ENCODE measurements at places on chromosomes 7 and 10.
A peak's percentile ranks its signal among the peaks of the same experiment; 100 is the strongest.

- no peak for DNase-seq
Measured at GRCh38 chr7:73864981-73865711, 4.2 kb downstream of the TMEM270 start.

DNA sequence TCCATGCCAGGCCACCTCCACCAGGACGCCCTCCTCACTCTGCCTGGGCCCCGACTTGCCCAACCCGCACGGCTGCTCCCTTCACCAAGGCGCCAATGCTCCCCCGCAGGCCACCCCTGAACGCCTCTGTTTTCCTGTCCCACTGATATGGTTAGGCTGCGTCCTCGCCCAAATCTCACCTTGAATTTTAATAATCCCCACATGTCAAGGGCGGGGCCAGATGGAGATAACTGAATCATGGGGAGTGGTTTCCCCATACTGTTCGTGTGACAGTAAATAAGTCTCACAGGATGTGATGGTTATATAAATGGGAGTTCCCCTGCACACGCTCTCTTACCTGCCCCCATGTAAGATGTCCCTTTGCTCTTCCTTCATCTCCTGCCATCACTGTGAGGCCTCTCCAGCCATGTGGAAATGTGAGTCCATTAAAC is 29.8 kb downstream of the RSU1 start:
- DNase-seq = no peak

GRCh38 chr10:68202960-68203353 is 29.0 kb downstream of the ATOH7 start:
- DNase-seq = no peak

- DNase-seq = no peak
Measured at GRCh38 chr7:35817181-35817580, 16.3 kb downstream of the SEPTIN7 start.

DNA sequence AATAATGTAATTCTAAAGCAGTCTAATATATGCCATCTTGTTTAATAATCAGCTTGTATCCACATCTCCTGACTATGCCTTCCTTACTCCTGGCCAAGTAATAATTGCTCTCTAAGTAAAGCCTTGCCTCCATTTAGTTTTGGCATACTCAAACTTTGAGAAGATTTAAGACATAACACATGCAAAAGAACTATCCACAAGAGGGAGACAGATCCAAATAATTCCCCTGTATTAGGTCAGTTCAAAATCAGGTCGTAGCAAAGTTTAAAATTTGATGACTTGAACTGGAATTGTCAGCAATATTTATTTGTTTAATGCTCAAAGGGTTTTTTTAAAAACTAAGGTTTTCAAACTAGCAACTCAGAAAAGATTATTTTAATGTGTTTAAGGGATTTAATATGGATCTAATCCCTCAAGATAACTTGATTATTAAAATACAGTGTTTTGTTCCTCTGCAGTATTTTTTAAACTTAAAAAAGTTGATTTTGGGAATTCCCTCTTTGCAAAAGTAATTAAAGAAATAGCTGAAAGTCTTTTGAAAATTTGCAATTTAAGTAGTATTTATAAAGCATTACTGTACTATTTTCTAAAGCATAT is 95.3 kb downstream of the HDAC9 start:
- peak; percentile 79 for DNase-seq

DNA sequence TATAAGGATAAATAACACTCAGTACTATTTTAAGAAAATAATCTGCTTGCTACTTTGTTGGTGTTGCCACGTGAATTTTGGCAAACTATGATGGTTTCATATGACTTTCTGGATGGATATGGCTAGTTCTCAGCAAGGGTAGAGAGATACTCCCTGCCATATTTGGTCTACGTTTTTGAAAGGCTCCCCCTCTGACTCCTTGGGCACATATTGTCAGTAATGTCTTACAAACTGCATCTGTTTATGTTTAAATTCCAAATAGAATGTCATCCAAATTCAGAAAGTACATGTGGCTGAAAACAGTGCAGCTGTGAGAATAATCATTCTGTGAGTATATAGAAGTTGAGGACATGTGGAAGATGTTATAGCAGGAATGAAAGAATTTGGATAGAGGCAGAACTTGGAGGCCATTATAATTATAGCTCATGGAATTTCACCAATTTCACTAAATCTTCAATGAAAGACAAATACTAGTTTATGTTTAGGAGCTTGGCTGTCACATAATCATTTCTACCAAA is 107.8 kb downstream of the SRI start:
- peak; percentile 96 for DNase-seq

DNA sequence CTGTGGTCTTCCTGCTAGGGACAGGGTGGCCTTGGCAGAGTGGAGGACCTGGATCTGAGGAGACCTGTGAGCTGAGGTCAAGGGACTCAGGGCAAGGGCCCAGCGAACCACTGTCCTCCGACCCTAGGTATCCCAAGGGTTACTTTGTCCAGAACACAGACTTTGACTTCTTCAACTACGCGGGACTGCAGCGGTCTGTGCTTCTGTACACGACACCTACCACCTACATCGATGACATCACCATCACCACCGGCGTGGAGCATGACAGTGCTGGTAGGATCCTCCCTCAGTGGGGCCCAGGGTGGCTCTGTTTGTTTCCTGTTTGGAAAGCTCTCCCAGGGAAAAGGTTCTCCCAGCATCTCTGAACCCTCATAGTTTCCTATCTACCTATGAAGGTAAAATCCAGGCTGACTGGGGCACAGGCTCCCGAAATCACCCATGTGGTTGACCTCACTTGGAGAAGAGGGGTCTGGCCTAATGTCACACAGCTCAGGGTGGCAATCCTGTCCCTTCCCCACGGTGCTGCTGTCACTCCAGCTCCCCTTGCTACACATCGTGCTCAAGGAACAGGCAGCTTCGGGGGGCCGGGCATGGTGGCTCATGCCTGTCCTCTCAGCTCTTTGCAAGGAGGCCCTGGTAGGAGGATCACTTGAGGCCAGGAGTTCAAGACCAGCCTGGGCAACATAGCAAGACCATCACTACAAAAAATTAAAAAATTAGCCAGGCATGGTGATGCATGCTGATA is 57.6 kb downstream of the ZNF727 start:
- DNase-seq = no peak

GRCh38 chr10:12564173-12564572 is 214.8 kb downstream of the CAMK1D start:
- no peak for DNase-seq

DNA sequence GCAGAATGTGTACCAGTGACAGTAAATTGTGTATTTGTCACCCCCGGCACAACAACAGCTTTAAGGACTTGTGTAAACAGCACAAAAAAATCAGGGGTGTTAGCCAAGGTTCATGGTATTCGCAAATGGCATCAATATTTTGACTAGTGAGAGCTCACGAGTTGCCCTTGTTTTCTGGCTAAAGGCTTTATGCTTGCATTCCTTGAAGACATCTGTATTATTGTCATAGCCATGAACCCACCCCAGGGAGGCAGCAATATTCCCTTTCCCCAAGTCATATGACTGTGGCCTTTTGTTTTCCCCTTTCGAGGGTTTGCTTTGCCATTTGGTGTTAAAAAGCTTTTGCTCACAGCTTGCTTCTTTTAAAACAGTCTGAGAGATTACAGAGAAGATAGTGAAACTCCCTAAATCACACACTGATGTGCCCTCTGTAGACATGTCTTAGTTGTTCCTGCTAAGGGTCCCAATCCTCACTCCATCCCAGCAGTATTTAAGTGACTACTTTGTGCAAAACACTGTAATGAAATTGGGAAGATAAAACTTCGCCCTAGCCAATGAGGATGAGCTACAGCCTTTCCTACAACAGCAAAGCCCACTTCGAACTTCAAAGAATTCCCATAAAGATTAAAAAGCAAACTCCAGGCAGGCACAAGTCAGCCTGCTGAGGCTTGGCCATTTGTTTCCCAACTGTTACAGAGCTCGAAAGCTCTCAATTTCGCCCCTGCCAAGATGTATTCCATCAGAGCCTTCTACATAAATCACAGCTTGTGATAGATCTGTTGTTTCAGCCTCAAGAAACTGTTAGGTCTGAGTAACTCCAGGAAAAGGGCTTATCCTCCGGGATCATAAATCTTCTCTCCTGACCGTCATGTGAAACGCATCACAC is 172.3 kb downstream of the ADAM12 start:
- peak; percentile 87 for DNase-seq

DNA sequence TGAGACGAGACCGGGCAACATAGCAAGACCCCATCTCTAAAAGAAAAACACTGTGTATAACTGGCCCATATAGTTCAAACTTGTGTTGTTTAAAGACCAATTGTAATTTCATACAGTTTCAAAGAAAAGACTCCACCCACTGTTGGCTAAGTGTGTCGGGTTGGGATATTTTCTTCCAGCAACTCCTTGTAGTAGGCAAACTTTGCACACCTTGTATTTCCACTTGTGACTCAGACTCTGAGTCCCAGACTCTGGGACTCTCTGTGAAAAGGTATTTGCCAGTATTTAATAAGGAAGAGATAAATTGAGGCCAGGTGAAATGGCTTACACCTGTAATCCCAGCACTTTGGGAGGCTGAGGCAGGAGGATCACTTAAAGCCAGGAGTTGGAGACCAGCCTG is 29.3 kb upstream of the RHBDD2 start:
- DNase-seq = no peak

DNA sequence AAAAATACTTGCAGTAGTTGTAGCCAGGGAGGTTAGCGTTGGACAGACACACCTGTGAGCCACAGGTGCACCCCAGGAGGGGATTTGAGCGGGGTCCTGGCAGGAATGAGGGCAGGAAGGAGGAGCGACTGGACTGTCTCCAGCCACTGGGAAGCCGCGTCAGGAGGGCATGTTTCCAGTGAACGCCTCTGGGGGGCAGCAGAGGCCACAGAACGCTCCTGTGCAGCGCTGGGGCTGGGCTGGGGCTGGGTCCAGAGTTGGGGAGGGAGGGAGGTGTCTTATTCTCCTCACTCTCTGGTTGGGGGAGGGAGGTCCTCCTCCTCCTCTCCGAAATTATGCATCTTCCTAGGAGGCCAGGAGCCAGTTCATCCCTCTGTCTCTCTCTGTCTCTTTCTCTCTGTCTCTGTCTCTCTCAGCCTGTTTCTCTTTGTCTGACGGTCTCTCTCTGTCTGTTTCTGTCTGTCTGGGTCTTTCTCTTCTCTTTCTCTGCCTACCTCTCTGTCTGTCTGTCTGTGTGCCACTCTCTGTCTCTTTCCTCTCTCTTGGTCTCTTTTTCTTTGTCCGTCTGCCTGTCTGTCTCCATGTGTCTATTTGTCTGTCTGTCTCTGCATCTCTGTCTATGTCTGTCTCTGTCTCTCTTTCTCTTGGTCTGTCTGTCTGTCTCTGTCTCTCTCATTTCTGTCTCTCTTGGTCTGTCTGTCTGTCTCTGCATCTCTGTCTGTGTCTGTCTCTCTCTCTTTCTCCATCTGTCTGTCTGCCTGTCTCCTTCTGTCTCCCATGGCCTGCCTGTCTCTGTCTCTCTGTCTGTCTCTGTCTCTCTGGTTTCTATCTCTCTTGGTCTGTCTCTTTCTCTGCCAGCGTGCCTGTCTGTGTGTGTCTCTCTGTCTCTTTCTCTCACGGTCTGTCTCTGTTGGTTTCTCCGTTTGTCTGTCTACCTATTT is 9.9 kb upstream of the PSMG3 start:
- DNase-seq = peak; percentile 80

DNA sequence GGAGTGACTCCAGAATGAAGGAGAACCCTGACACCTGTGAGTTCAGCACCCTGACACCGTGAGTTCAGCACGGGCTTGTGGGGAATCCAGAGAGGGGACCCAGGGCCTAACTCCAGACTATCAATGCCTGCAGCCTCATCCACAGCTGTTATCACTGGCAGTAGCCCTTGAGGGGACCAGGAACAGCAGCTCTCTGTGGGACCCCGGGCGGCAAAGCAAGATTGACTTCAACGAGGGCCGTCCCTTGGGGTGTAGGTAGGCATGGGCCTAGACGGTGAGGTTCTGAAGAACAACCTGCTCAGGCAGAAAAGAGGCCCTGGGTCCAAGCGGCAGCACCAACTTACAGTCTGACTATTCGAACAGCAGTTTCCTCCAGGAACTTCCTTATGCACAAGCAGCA is 8.9 kb downstream of the GRID1 start:
- DNase-seq = no peak

- no peak for DNase-seq
Measured at GRCh38 chr7:36575832-36576231, 148.5 kb downstream of the AOAH start.

GRCh38 chr10:71657604-71658466 is 61.7 kb downstream of the C10orf105 start:
- no peak for DNase-seq

DNA sequence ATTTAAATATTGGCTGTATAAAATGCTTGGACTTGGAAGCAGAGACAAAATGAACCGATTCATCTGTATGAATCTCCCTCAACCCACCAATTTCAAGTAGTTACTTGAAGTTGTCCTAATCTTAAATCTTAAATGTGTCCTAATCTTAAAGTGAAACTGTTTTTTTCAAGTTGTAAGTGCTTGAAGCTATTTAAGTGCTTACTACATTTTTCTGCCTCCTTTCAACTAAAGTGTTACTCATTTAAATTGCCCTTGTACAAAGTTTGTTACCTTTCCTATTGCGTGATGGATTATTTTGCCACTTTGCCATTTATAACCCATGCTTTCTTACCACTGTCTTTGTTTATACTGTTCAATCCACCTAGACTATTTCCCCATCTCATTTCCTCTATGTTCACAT is 2.8 kb downstream of the BCAP29 start:
- DNase-seq = no peak

- DNase-seq = no peak
Measured at GRCh38 chr10:69232252-69232651, 12.1 kb downstream of the HKDC1 start.

DNA sequence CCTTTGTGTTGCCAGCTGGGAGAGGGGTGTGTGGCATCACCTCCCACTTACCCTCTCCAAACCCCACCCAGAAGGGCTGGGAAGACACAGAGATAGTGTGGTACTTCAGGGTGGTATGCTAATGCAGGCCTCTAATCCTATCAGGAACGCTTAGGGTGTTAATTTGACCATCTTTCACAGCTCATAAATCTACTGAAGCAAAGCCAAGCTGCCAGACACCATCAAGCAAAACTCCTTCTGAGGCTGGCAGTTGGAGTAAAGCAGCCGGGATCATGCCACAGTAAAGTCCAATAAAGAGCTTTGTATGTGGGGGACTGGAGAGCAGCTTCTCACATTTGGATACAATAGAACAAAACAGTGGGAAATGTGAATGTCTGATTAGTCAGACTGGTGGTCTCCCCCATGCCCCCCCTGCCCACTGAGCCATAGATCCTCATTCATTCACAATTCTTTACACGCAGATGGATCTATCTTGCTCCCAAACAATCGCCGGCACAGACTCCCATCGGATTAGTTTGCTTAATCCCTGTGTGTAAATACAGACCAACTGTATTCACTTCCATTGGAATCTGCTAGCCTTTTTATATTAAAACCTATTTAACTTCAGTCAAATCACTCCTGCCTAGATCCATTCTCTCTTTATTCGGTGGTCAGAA is 29.6 kb downstream of the FGFBP3 start:
- DNase-seq = peak; percentile 31

- DNase-seq = no peak
Measured at GRCh38 chr7:77362905-77363304, 53.2 kb downstream of the GSAP start.

- DNase-seq = peak; percentile 85
Measured at GRCh38 chr10:103265717-103266329, 11.1 kb upstream of the INA start.

- DNase-seq = no peak
Measured at GRCh38 chr10:34364253-34365037, 450.7 kb downstream of the PARD3 start.

- no peak for DNase-seq
Measured at GRCh38 chr10:48480397-48481374, 124.2 kb downstream of the ARHGAP22 start.

All from muscle of leg (tissue), 16 donors.